ENCODE measurements at places on chromosomes 5 and 9.

DNA sequence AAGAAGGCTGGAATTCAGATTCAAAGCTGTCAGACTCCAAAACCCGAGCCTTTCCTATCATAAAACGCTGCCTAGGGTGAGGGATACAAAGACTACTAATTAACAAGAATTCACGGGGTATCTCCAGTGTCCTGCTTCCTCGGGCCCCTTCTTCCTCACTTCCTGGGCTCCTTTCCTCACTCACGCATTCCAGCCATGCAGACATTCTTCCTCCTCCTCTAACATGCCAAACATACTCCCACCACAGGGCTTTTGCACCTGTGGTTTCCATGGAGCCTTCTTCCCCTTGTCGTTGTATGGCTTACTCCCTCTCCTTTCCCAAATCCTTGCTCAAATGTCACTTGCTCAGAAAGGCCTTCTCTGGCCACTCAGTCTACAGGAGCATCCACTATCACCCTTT, 191.4 kb upstream of the TRIM32 start:
- DNase-seq = no peak

DNA sequence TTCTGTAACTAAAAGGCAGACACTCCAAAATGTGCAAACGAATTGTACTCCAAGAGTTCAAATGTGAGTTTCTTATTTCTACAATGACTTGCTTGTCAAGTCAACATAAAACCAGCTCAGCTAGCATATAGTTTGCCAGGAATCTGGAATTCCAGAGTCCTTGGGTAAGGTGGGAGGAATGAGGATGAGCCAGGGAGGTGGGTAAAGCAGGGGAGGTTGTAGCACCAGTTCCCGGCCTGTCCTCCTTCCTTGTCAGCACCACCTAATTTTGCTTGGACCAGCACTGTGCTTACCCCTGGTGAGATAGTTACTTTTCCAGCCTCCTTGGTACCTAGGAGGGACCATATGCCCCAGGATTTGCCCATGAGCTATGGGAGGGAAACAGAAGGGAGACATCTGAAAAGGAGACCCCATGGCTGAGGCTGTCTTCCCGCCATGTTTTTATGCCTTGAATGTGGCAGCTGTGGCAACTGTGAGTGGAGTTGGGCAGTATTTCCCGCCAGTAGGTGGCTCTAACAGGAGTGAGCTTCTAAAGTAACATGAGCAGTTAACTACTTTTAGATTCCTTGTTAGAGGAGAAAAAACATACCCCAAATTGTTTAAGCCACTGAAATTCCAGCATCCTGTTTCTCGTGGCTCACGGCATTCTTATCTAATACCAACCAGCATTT, 302.5 kb downstream of the TENT4A start:
- DNase-seq = no peak

- DNase-seq = no peak
Measured at GRCh38 chr9:82299870-82300269, 311.3 kb downstream of the SPATA31D1 start.

DNA sequence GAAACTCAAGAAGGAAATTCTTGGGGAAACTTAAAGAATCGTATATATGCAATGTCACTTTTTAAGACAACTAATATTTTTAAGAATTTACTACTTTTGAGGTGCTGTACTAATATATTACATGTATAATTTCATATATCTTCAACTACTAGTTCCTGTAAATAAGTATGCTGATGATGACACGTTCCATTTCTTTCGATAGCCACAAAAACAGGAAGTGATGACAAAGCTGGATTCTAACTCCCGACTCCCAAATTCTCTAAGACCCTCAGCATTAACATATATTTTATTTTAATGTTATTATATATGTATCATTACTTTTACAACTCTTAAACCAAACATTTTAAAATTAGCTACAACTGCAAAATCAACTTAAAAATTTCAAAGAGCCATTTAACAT, 74.8 kb downstream of the STK32A start:
- no peak for DNase-seq

- DNase-seq = no peak
Measured at GRCh38 chr5:85441156-85441555, 1056.5 kb upstream of the EDIL3 start.

DNA sequence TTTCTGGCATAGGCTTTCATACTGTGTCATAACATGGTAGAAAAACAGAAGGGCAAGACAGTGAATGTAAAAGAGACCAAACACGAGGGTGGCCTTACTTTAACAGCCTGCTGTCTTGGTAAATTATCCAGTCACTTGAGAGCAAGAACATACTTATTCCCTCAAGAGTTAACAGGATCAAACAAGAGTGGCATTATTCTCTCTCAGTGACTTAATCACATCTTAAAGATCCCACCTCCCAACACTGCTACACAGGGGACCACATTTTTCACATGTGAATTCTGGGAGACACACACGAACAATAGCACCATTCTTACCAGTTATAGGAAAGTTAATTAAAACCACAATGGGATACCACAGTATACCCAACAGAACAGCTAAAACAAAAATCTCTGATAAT, 898.0 kb upstream of the C9orf72 start:
- no peak for DNase-seq

GRCh38 chr9:122718038-122718437, 5.8 kb upstream of the OR1L4 start:
- DNase-seq = no peak

- no peak for DNase-seq
Measured at GRCh38 chr9:132135456-132135855, 26.4 kb upstream of the NTNG2 start.

- DNase-seq = no peak
Measured at GRCh38 chr5:102850503-102850902, 95.4 kb downstream of the PAM start.

- no peak for DNase-seq
Measured at GRCh38 chr9:34459941-34460340, 1.3 kb downstream of the DNAI1 start.

- no peak for DNase-seq
Measured at GRCh38 chr9:108108280-108108851, 618.8 kb upstream of the KLF4 start.

- DNase-seq = no peak
Measured at GRCh38 chr5:137024044-137024443, 475.1 kb downstream of the SPOCK1 start.

Measured in stimulated activated CD8-positive, alpha-beta memory T cell treated with anti-CD3 and anti-CD28 coated beads, Interleukin-4, amount 100 ng/mL, for 48 hours (primary cell).